ENCODE measurements at places on chromosomes 5 and 9.

DNA sequence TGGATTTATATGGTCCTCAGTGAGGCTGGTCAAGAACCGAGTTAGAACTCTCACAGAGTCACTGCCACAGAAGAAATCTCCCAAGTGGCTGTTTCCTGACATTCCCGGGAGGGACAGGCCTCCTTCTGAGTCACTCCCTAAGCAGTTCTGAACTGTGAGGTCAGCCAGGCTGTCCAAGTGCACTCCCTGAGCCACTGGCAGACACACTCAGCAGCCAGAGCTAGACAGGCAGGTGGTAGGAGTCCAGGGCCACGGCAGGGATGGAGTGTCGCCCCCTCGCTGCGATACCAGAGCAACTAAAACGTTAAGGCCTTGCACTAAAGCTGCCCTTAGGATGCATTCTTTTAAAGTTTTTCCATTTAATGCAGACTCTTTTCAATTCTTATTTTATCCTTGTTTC is 3.4 kb downstream of the IL4 start:
- peak; percentile 98 for DNase-seq

- peak; percentile 59 for DNase-seq
Observed at GRCh38 chr9:715743-716400, 125.6 kb upstream of the DMRT1 start.

DNA sequence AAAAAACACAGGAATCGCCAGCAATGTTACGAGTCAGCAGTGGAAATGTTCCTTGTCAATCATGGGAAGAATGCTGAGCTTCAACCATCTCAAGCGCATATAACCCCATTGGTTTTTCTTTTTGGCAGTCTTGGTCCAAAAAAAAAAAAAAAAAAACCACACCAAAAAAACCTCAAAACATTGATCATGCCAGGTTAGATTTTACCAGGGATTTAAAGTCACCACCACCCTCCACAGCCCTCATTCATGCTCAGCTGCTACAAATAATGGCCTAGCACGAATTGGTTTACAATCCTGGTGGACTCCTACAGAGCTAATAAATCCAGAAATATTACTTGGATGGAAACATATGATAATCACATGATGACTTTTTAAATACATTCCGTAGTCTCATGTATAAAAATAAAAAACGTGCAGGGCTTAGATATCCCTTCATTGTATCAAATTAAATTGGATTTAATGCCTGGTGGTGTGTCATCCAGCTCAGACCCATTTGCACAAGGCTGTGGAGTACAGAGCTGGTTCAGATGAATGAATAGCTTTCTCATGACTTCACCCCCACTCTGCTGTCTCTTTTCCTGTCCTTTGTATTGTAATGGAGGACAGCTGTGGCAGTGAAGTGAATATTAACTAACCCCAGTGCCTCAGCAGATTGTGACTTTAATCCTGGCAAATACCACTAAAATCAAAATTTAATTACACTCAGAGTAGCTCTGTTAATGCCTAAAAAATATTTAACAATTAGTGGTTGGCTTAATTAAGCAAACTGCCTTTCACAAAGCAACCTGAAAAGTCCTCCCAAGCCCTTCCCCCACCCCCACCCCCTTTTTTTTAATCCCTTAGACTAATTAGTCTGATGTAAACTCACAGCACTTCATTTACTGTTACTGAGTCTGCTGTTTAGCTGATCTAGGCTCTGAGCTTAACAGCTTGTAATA is 626.5 kb upstream of the ZNF608 start:
- DNase-seq, result peak; percentile 22

- DNase-seq, result no peak
Observed at GRCh38 chr5:129061849-129062248, 32.7 kb upstream of the ISOC1 start.

DNA sequence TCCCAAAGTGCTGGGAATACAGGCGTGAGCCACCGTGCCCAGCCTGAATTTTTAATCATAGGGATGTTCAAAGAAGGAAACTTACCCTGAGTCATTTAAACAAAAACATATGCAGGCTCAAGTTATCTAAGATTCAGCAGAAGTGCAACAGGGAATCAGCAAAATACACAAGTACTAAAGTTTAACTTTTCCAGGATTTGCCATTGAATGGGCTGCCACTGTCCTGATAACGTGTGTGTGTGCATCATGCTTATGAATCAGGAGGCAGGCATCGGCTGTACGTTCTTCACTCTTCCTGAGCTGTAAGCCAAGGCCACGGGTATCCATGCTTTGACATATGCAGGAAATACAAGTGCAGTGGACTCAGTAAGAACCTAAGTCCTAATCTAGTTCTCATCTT is 48.8 kb upstream of the FST start:
- DNase-seq, result no peak

GRCh38 chr5:123921193-123921592 is 409.2 kb downstream of the CSNK1G3 start:
- no peak for DNase-seq

- no peak for DNase-seq
Observed at GRCh38 chr5:59222687-59223511, 640.0 kb downstream of the RAB3C start.

DNA sequence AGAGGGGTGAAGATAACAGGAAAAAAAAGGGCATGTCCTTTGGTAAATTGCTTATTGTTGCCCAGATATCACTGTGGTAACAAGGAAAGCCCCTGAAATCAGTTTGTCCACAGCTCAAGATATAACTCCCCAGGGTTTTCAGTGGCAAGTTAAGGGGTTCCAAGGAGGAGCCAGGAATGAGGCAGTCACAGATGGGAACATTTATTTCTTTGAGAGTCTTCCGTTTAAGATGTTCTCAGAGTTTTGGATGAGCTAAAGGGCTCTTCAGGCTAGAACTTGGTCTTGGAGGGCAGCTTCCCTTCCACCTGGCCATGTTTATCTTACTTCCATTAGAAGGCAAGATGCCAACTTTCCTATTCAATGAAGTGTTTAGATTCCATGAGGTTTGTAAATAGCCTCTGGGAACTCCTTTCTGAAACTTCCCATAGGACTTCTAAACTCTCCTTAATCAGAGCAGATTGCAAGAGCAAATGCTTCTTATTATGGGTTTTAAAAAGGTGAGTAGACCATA is 277.6 kb upstream of the TNC start:
- no peak for DNase-seq

GRCh38 chr9:135789838-135790291 is 87.9 kb downstream of the KCNT1 start:
- no peak for DNase-seq

- DNase-seq, result no peak
Observed at GRCh38 chr5:17808566-17808965, 174.3 kb downstream of the TAF11L14 start.

DNA sequence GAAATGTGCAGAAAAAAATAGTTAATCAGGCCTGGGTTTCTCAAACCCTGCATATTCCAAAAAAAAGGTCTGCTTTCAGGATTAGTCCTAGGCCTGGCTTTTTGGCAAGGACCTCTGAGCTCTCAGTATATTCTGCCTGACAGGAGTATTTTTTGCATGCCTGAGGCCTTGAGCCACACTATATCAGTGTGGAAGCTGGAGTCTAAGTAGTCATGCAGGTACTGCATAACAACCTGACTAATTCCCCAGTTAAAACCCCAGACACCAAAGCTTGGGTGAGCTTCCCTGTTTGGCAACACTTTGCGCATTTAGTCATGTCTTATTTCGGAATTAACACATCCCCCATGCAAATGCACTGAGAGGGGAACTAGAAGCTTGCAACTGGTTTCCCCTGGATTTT is 359.5 kb downstream of the CETN3 start:
- DNase-seq, result no peak

DNA sequence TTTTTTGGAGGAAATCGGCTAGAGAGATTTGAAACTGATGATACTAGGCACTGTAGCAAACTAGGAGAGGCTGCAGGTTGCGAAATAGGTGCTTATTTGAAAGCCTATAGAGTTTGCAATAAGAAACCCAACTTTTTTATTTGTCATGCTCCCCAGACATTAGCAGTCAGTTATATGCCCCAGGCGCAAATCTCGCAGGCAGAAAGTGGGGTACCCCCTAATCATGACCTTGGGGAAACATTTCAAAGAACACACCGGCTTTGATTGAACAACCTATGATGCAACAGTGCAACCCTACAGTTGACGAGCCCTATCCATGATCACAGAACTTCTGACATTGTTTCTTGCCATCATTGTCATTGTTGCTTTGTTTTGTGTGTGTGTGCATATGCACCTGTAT is 510.5 kb downstream of the RAB3C start:
- no peak for DNase-seq

GRCh38 chr5:135393229-135393628 is 5.8 kb downstream of the MACROH2A1 start:
- no peak for DNase-seq

DNA sequence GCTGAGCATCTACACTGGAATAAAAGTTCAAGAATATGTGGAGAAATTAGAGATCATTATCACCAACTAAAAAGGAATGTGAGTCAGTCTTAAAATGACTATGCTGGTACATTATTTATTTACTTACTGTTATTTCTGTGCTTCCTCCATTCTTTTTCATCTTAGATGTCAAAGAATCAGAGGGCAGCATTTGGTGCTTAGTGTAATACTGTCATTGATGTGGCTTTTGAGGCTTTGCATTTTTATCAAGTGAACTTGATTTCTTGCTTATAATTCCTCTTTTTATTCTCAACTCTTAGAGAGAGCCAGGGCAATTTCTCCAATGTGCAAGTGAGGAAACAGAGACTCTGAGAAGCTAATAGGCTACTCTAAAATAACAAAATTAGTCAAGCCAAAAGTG is 163.7 kb upstream of the TRPC7 start:
- no peak for DNase-seq

- no peak for DNase-seq
Observed at GRCh38 chr5:124156415-124156996, 589.9 kb downstream of the ZNF608 start.

DNA sequence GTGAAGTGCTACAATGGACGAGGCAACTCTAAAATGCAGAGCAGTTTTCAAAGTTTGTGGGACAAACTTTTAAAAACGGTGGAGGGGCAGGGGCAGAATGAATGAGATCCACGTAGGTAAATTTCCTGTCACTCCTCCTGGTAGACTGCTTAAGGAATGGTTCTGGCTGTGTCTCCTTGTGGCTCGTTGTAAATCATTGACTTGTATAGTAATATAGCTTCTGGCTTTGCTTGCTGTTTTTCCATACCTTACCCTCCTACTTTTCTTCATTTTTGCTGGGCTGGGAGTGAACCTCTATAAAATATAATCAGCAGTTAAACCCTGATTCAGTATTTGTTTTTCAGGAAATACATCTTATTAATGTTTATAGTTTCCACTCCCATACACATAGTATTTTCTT is 235.7 kb downstream of the TUSC1 start:
- DNase-seq, result no peak

GRCh38 chr5:131649161-131649560 is 14.1 kb upstream of the RAPGEF6 start:
- no peak for DNase-seq

DNA sequence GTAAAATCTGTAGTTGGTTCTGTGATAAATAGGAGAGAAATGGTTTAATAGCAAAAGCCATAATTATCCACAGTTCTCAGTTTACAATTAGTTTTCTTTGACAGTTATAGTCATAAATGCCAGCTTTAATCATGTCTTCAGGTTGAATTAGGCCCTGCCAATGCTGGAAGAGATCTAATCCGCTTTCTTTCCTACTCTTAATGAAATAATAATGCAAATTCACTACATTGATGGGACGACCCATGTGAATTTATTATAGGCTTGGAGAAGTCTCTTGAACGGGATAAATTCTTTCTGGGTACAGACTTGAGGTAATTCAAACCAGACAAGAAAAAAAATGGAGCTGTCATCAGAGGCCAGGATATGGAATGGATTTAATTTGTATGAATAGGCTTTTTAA is 950.4 kb downstream of the EFNA5 start:
- no peak for DNase-seq

- DNase-seq, result no peak
Observed at GRCh38 chr9:130325921-130326320, 60.4 kb downstream of the HMCN2 start.

DNA sequence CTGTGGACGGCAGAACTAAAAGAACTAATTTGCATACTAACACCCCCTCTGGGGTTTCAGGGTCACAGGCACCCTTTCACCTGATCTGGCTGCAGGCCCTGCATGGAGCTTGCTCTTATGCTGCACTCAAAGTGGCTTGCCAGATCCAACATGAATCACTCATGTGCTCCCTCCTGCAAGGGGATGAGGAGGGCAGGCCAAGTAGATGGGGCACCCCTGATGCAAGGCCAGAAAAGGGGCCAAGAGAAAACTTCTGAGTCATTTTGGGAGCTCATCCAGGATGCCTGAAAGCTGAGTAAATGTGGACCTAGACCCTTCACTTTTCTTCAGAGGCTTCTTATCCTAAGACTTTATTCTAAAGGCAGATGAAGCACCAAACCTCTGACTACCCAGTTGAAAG is 558.5 kb upstream of the PTGER4 start:
- DNase-seq, result no peak

DNA sequence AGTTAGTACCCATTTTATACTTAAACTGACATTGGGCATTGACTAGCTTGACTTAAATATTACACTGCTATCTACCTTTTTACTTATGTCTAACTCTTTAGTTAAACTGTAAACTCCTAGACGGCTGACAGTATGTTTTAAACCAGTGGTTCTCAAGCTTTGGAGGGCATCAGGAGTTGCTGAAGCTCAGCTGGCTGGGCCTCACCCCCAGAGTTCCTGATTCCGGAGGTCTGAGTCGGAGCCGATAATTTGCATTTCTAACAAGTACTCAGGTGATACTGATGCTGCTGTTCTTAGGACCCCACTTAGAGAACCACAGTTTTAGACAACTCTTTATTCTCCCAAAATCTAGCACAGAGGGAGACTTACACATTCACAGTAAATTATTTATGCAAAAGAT is 63.3 kb upstream of the PCA3 start:
- DNase-seq, result no peak

GRCh38 chr9:111915425-111915758 is 18.8 kb downstream of the UGCG start:
- no peak for DNase-seq

DNA sequence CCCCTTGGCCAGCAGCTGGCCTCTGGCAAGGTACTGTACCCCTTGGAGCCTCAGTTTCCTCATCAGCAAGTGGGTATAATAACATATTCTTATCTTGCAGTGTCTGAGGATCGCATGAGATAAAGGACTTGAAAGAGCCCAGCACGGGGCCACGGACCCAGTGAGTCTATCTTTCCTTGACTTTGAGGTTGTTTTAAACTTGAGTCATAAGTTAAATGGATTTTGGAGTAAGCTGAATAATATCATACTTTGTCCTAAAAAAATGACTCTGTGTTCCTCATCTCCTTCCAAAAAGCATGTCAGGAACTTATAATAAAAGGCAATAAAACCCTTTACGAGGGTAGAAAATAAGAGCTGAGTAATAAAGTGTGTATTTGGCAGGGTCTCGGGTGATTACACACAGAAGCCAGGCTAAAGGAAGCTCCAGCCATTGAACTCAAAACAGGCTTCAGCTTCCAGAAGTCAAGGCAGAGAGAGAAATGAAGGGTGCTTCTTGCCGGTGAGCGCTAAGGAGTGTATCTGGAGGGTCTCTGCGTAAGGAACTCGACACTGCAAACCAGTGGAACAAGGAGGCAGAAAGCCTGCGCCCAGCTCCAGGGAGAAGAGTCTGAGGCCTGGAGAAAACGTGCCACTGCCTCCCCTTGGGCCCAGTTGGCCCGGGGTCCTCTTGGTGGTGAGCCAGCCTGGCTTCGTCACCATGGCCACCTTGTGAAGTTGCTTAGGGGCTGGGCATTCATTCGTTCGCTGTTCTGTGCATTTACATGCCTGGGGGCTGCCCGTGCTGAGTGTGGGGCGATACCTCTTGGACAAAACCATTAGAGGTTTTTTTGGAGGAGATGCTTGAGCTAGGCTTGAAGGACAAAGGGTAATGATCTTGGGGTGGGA is 72.4 kb upstream of the PHYKPL start:
- DNase-seq, result no peak

All from hepatic stellate cell (primary cell).